NCI-H2227 treated with DMSO at 0.1 percent for 48 hours (cell line): ENCODE measurements at places on chromosomes 5 and 9.

DNA sequence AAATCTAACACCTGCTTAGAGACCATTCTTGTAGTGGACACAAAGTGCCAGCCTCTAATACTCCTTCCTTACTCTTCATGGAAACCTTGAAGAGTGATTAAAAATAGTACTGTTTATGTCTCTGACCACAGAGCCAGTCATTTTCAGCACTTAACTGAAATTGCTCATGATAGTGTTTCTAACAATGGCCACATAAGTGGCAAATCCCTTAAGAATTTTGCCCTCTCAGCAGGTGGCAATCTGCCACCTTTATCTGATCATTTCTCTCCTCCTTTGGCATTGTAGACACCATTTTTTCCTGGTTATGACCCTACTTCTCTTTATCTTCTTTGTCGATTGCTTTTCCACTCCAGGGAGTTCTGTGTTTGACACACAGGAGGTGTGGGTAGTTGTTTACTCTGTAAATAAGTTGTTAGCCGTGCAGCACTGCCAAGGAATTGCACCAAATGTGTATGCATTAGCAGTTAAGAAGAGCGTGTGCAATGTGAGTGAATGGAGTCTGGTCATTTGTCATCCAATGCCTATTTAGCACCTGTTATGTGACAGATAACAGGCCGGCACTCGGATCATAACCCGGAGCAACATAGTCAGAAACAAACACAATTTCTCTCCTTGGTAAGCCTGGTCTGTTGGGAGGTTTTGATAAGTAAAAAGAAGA, 36.8 kb upstream of the STARD4 start:
- peak; percentile 80 for DNase-seq

GRCh38 chr9:107949061-107949460, 459.5 kb upstream of the KLF4 start:
- no peak for DNase-seq

- no peak for DNase-seq
Observed at GRCh38 chr9:88789785-88790184, 201.5 kb upstream of the S1PR3 start.

DNA sequence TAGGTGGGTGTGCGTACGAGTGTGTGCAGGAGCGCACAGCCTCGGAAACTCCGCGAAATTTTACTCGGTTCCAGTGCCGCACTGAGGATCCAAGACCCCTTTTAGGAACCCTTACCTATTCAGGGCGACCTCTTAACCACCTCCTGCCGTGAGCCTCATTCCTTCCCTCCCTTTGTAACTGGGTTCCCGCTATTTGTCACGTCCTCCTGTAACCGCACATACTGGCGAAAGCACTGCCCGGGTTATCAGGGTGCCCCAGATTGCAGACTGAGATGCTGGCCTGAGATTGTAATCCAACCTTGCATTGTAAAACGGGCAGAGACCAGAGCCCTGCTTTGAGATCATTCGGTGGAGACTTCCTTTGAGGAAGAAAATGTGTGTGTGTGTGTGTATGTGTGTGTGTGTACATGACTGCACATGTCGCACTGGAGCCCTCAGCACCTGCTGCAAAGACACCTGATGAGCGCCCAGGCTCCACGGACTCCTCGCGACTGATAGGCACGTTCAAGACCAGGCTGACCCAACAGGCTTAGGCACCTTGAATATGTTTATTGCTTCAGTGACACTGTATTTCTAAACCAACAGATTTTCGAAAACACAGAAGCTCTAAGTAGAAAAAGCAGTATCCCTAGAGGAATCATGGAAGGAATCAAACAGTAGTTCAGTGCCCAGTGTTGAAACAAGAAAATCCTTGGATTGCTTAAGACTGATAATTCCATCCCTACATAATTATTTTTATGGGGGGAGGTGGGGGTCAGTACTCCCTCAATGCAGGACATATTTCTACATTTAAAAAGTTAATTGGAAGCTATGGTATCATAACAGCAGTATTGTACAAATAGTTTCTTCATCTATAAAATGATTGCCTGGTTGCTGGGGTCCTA, 86.5 kb upstream of the TNFAIP8 start:
- DNase-seq: peak; percentile 54

GRCh38 chr5:6847870-6848269, 134.6 kb downstream of the TENT4A start:
- no peak for DNase-seq

- DNase-seq: peak; percentile 15
Observed at GRCh38 chr5:141878186-141878710, at the start of gene PCDH1. Gene PCDH1, minus strand, starts transcription at chr5:141878410. Its CDS starts 148 bp downstream, at chr5:141878262.

- DNase-seq: no peak
Observed at GRCh38 chr9:117552811-117553210, 138.0 kb upstream of the ASTN2 start.

- no peak for DNase-seq
Observed at GRCh38 chr9:9341203-9341602, 1271.6 kb downstream of the PTPRD start.

DNA sequence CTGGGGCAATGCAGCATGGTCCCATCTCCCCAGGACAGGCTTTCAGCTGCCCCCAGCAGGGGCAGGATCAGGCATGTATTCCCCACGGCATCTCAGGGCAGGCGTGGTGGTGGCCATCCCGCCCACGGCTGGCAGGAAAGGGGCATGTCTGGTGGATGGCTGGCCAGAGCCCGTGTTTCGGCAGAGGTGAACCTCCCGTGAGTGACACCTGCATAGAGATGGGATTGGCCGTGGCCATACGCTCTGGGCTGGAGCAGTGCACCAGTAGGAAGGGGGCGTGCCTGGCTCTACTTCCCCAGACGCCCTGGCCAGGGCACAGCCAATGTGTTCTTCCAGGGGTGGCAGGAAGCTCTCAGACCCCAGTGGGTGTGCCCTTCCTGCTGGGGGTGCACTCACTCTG, 139.1 kb downstream of the ZNF354C start:
- no peak for DNase-seq

- DNase-seq: no peak
Observed at GRCh38 chr5:74627646-74628279, 12.8 kb downstream of the ENC1 start.

DNA sequence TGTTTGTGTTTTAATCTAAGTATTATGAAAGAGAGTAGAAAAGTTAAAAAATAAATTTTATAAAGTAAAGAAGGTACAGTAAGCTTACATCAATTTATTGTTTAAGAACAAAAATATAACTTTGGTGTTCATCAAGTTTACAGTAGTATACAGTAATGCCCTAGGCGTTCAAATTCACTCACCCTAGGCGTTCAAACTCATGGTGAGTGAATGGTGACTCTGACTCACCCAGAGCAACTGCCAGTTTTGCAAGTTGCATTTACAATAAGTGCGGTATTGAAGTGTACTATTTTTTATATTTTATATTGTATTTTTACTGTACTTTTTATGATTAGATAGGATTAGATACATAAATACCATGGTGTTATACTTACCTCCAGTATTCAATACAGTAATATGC, 421.3 kb downstream of the CDH12 start:
- no peak for DNase-seq

- no peak for DNase-seq
Observed at GRCh38 chr5:35857606-35858205, 1.0 kb downstream of the IL7R start.

DNA sequence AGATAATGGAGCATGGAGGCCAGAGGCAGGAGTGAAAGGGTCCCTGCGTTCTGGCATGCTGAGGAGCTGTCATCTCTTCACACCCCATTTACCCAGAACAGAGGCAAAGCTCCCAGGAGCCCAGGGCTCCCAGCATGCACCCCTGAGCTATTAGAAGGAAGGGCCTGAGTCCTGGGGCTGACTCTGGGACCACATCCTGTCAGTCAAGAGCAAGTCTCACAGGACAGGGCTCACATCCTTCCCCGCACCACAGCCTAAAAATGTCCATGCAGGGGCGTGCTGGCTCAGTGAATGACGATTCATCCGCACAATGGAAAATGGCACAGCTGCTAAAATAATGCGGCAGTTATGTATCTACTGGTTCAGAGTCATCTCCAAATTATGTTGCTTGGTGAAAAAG, 31.4 kb downstream of the CAMK2A start:
- DNase-seq: no peak

DNA sequence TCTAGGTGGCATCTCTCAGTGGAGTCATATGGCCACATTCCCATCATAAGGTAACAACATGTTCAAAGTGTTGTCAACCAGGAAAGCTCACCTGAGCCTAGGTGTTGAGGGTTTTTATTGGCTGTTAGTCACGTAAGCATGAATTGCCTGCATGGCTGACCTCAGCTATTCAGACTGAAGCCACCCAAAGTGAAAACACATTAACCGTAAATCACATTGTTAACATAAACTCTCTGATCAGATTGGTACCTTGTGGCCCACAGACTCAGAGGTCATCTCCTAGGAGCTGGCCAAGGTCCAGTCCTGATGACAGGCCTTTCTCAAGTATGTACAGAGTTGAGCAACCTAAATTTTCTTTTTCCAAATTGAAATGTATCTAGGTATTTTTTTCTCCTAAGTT, 26.7 kb downstream of the SRFBP1 start:
- no peak for DNase-seq

GRCh38 chr5:112532654-112533360, 113.7 kb upstream of the EPB41L4A start:
- DNase-seq: no peak

DNA sequence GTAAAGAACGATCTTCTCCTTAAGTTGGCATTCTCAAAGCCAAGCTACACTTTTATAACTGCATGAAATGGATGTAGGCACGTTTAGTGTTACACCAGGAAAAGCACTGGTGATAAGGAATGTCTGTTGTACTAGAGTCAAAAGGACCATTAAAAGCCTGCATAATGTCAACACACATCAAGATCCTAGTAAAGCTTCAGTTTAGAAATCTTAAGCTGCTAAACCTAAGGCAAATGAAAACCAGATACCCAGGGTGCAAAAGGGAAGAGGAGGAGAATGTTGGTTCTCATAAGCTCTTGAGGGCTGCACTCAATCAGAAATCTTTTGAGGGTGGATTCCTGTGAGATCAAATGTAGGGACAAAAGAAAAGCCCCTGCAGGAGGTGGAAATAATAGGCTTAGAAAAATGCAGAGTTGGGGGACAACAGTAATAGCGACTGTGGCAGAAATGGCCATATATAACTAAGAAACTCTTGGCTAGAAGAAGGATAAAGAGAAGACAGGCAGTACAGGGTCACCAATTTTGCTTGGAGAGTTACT, 148.2 kb downstream of the FBXL17 start:
- DNase-seq: no peak

DNA sequence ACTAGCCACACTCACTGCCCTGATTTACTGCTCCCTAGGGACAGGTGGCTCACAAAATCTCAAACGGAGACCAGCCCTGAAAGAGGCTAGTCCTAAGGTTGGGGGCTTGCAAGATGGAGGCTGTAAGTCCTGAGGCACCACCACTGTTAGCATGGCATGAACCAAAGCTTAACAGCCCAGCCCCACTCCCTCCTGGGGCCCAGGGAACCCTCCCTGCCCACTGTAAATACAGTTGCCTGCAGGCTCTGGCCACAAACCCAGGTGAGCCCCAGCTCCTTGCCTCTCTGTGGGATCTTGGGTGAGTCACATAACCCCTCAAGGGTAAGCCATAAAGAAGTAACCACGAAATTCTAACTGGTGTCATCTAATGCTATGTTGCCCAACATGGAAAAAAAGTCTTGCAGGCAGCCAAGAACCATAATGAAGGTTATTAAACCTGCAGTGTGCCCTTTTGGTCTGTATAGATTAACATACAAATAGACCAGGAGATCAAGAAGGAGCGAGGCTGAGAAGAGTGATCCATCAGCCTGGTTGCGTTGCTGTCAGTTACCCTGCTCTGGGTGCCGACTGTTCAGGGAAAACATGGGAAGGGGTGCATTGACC, 1.7 kb upstream of the POMT1 start:
- peak; percentile 1 for DNase-seq

GRCh38 chr5:36310138-36310537, 8.4 kb upstream of the RANBP3L start:
- DNase-seq: no peak

DNA sequence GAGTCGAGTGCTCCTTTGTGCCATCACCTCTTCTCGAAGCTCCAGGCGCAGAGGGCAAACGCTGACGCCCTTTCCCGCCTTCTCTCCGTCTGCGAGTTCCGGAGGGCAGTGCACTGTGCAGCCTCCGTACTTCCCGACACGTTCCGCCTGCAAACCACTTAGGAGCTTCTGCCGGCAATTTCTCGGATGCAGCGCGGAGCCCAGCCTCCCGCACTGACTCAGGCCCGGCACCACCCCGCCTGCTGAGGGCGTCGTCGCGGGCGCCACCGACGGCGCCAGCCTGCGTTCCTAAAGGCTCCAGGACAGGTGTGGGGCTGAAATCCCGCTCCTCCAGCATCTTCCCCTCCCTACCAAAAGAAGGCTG, 9.3 kb upstream of the TRIM36 start:
- peak; percentile 59 for DNase-seq

- no peak for DNase-seq
Observed at GRCh38 chr5:150541895-150542294, 34.0 kb downstream of the NDST1 start.

- no peak for DNase-seq
Observed at GRCh38 chr5:126199467-126199866, 223.7 kb upstream of the GRAMD2B start.

DNA sequence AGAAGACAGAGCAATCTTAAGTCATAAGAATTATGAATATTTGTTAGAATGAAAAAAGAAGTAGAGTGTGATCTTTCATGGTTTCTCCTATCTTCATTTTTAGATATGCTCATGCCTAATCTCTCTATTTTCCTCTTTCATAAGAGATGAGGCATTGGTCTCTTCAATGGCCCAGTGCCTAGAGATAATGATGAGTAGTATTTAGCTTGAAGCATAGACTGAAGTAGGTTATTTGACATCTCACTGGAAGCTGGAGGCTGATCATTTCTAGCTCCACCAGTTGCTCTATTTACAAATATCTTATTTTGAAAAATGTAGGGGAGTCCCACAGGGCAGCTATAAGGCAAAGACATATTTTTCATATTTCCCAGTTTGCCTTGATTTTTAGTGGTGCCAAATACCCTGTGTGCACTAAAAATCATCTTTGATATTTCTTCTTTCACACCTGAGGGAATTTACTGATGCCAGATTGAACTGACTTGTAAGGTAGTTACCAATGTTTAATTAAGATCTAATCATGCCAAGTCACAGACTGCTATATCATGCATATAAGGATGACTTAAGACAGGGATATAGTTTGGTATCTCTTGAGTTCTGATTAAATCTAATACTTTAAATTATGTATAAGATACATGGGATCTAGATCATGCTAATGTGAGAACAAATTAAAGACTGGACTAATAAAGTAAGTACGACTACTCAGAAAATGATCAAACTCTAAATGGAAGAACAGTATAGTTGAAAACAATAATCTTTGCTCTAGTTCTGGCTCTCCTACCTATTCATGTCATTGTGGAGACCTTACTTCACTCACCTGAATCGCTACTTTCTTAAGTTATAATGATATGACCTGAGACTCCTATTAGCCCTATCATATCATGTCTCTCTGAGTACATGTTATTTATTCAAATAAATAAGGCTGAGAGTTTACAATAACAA, 108.2 kb upstream of the IFNE start:
- no peak for DNase-seq

GRCh38 chr5:133792655-133793054, 175.8 kb downstream of the C5orf15 start:
- DNase-seq: no peak

GRCh38 chr9:1057910-1058309, 7.8 kb downstream of the DMRT2 start:
- no peak for DNase-seq
